GM20000 (cell line): ENCODE measurements at places on chromosomes 7 and 10.

DNA sequence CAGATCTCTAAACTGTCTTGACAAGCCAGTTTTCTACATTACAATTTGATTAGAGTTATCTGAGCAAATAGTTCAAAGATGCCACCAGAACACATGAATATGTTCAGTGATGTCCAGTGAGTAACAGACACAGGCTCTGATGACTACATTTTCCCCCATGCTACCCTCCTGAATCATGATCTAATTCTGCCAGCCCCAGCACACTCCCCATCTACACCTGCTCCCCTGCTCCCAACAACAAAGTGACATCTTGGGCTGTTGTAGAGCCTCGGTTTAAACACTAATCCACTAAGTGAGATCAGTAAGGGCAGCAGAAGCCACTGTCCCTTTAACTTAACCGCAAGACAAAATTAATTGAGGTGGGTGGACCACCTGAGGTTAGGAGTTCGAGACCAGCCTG lies 104.6 kb downstream of the PROSER2 start:
- no peak for DNase-seq

DNA sequence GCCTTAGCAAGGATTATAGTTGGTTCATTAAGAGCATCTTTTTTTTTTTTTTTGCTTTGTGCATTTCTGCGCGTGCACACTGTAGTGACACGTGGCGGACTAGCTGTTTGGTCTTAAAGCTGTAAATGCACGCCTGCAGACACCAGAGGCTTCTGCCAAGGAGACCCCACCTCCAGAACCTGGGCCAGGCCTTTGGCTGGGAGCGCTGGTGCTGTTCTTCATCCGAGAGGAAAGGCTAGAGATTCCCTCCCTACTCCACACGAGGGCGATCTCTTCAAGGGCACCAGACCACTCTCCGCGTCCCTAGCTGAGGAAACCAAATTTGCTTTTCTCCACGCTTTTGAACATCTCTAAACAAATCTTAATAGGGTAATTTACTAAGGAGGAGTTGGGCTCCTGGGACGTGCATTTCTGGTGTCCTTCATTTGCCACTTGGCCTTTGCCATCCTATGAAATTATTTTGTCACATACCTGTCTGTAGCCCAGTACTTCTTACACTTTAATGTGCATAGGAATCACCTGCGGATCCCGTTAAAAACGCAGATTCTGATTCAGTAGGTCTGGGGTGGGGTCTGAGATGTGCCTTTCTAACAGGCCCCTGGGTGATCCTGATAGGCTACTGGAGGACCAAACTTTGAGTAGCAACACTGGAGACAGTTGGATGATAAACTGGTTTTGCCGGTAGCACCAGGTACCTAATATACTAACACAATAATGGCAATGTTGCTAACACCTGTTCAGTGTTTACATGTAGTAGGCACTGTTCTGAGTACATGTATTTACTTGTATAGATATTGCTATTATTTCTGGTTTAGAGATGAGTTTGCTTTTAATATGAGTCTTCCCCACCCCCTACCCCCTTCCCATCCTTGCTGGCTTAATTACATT lies 1.3 kb upstream of the SLC26A5 start:
- peak; percentile 74 for DNase-seq

DNA sequence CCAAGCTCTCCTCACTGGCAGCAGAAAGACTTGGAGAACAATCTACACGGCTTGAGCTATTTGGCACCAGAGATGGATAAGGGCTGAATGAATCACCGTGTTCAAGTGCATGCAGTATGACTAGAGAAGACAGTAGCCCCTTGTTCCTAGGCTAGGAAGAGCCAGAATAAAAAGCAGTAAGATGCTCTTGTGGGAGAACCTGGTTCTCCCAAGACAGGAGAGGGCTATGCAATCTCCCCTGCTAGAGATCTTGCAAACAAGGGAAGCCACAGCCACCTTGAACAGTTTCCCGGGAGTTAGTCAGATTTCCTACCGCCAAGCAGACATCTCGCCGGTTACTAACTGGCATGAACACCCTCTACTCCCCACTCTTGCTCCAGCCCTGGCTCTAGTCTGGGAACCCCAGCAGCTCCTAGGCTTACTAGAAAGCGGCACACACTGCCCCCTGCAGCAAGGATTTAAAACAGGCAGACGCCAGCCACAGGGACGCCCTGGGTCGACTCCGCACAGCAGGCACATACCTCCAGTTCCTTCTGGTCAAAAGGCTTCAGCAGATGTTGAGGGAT lies 107.3 kb downstream of the SMURF1 start:
- DNase-seq: no peak

DNA sequence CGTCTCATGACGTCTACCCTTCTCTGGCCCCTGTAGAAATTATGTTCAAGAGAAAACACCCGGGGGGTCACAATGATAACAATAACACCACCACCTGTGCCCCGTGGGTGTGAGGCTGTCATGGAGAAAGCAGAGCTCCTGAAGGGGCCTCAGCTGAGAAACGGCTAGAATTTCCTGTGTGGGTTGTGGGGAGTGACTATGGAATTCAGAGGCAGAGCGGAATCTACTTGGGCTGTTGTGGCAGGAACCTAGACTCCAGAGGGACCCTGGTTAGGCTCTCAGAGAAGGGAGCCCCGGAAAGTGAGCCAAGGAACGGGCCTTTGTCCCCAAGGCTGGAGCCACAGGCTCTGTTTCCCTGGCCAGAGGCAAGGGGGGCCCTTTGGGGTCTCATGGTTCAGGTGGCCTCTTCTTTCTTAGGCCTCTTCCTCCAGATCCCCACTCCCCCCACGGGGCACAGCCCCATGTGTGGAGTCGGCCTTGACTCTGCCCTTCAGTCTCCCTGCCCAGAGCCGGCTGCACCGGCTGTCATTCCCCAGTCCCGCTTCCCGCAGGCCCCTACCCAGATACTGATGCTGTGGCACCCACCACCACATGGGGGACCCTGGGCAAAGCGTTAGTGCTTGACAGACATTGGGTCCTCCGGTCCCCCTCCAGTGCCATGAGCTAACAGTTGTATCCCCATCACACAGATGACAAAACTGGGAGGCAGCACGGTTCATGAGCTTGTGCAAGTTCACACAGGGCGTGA lies 6.5 kb upstream of the GIMAP8 start:
- DNase-seq: no peak

GRCh38 chr7:28258240-28258639 lies 77.6 kb upstream of the JAZF1 start:
- DNase-seq: no peak

GRCh38 chr7:75875113-75876080 lies 3.4 kb upstream of the RHBDD2 start:
- no peak for DNase-seq

DNA sequence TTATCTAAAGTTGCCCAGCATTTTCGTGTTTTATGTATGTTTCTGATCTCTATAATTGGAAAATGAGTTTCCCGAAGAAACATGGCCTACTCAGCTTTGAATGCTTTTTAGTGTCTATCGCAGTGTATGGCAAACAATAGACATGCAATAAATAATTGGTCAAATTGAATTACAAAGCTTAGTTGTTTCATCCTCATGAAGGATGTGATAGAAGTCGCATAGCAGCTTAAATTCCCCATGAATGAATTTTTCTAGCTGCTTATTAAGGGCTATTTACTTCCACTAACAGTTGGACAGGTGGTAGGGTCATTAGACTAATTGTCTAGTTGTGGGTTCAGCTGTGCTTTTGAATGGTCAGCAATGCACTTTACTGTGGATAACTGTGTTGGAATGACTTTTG lies 467.3 kb upstream of the MBL2 start:
- DNase-seq: no peak

DNA sequence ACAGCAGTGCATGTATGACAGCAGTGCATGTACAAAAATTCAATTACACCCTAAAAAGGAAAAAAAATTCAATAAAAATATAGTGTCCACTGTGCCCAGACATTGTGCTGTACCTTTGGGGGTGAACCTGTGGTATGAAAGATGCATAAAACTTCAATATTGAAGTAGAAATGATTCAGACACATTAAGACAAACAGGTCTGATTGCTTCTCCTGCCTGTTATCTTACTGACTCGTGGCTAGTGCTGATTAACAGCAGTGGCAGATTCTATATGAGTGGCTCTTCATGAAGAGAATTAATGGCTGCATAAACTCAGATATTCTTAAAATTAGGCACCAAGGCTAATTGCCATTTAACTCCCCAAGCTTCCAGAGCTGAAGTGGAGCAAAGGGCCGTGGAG lies 37.9 kb downstream of the GATA3 start:
- DNase-seq: no peak

GRCh38 chr7:3436746-3437145 lies 135.7 kb downstream of the SDK1 start:
- no peak for DNase-seq

GRCh38 chr10:21754410-21755011 lies 220.5 kb downstream of the MLLT10 start:
- no peak for DNase-seq

DNA sequence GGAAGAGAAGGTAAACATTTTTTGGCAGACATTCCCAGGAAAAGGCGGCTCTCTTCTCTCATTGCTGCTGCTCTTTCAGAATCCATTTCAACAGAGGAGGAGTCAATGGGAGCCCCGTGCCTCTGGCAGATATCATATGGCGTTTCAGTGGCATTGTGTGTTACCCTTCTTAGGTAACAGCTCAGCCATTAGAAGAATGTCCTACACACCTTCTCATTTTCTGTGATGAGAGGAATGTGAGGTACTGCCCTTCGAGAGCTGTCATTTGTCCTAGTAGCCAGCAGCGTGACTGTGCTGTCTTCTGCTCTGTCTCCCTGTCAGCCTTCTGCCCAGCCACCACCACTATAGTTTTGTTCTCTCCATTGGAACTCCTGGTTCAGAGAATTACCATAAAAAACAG lies 102.4 kb downstream of the EGFR start:
- DNase-seq: no peak

DNA sequence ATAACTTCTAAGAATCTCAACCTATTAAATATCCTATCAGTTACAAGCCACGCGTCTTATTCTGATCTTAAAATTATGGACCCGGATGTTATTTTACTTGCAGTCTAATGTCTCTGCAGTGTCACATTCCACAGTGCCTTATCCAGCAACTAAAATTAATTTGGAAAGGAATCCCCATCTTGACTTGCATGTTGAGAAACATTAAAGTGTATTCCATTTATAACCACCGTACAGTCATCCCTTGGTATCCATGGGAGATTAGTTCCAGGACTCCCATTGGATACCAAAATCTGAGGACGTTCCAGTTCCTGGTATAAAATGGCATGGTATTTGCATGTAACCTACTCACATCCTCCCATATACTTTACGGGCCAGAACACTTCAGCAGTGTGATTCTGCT lies 194.7 kb downstream of the ARHGAP21 start:
- no peak for DNase-seq

DNA sequence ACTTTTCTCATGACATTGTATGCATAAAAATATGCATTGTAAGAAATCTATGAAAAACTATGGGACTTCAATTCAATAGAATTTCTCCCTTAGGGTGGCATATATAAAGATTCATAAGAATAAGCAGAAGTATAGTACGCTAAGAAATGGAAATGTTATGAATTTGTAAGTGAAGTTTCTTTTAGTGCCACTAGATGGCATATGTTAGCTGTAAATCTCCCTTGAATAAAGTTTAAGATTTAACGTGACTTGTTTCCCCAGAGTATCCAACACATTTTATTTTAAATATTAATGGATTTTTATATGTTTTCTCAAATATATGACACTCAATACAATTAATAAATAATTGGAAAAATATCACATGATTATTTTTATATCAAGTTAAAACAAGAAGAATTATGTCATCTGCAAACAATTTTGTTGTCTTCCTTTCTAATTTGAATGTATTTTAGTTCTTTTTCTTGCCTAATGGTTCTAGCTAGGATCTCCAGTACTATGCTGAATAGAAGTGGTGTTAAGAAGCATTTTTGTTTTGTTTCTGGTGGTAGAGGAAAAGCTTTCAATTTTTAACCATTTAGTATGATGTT lies 287.2 kb downstream of the HGF start:
- DNase-seq: peak; percentile 12

GRCh38 chr7:52726986-52727385 lies 308.4 kb upstream of the POM121L12 start:
- no peak for DNase-seq

DNA sequence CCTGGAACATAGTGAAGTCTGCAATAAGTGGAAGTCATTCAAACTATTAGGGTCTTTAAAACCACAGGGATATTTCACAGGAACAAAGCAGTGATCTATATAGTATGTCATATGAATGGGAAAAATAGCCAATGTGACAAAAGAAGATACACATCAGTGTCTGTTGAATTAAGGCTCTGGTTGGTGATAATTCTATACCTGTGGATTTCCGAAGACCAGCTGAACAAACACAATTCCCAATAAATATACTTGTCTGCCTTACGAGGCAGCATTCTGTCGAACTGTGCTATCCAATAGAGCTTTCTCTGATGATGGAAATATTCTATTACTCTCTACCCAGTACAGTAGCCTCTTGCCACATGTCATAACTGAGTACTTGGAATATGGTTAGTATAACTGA lies 55.9 kb upstream of the CAV2 start:
- no peak for DNase-seq

GRCh38 chr7:139360948-139361307 lies 1.2 kb downstream of the LUC7L2 start:
- DNase-seq: no peak

GRCh38 chr7:129356176-129356575 lies 78.1 kb upstream of the STRIP2 start:
- no peak for DNase-seq

- no peak for DNase-seq
These were observed 83.0 kb upstream of the SEC61G start for GRCh38 chr7:54841772-54842697.

DNA sequence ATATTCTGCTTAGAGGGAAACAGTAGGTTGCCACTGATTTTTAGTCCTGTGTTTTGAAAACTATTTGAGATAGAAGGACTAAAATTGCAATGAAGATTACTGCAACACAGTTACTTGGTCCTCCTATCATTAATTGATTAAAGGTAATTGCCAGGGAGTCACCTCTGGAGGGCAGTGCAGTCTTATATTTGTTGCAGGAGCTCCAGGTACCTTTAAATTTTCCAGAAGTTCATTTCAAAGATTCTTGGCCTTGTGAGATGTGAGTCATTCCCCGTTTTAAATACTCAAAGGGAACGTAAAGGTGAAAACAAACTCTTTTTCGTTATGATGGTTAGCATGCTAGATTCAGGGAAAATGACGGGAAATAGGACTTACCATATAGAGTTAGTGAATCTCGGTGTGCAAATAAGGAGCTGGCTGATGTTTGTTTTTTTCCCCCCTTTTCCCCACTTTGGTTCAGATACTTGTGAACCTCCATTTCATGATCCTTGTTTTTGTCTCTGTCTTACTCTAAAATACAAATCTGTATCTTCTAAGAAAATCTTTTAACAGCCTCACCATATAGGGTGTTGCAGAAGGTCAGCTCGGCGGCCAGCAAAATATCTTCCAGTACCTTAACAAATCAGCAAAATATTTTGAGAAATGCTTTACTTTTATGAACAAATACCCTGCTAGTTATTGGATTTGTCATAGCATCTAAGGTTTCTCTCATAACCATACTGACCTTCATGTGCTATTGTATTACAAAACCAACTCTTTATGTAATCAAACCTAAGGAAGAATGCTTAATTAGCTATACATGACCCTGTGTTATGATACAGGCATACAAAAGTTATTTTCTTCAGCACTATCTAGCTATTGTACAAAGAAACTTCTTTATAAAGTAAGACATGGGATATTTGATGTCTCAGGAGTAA lies 143.0 kb upstream of the HDAC9 start:
- peak; percentile 30 for DNase-seq

GRCh38 chr7:110283056-110283455 lies 807.9 kb upstream of the LRRN3 start:
- no peak for DNase-seq
